ENCODE measurements at places on chromosomes 2 and 18.

DNA sequence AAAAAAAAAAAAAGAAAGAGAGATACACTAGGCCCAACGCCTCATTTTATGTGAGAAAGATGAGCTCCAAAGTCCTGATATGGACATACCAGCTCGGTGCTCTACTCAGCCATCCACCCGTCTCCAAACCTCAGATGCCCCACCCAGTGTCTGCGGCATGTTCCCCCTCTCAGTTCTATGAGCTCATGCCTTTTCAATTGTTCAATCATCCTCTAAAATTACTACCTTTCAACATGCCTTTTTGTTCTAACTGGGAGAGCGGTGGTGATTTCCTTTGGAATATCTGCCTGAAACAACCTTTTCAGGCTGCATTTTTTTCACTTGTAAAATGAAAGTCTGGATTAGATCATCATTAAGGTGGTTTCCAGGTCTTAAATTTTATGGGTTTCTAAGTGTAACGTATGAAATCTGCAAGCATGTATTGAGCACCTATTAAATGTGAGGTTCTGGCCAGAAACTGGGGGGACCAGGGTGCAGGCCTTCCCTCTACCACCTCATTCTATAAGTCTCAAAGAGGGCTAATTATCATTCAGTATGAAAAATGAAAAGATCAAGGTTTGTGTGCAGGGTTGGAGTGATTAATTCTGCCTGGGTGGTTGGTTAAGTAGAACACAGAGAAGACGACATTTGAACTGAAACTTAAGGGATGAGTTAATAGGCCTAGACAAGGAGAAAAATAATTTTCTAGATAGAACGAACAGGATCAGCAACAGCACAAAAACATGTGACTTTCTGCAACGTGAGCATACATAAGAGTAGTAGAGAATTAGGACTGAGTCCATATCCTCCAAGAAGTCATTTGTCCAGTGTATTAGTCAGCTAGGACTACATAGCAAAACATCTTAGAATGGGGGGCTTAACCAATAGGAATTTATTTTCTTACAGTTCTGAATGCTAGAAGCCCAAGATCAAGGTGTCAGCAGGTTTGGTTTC lies 87.4 kb upstream of the GLS start:
- no peak for DNase-seq

- DNase-seq: no peak
These were observed 115.2 kb downstream of the DIS3L2 start for GRCh38 chr2:232076736-232077135.

DNA sequence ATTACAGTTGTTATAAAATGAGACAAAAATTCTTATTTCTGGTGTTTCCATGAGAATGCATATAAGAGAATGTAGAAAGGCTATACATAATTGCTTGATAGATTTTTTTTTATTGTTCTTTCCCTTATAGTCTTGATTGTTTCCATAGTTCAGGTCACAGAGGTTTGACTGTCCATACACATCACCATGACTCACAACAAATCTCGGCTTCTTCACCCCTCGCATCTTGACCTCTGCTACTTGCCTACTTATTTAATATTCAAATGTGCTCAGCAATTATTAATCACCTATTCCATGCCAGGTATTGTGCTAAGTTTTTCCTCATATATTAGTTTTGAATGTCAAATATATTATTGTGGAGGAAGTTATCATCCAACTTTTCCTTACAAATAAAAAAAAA lies 789.6 kb downstream of the RNF144A start:
- no peak for DNase-seq

- DNase-seq: no peak
These were observed 64.0 kb downstream of the CHST9 start for GRCh38 chr18:27121108-27121507.

DNA sequence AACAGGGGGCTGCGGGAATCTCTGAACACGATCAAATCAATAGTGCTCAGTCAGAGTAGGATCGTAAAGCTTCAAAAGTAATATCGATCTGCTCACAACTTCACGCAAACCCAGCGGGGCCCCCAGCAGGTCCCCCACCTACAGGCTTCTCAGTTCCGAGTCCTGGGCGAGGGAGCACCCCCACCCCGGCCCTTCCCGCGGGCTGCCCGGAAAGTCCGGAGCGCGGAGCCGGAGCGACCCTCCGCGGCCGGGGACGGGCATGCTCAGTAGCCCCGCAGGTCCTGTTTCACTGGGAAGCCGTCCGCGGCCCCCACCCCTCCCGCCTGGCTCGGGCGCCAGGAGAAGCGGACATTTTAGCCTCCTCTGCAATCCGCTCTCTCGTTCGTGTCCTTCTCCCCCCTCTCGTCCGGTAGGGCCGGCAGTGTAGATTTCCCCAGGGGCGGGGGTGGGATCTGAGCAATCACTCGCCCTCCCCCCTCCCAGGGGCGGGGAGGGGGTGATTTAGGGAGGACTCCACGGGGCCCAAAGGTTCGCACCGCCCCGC lies 3.3 kb upstream of the SPRED2 start:
- DNase-seq: peak; percentile 95

DNA sequence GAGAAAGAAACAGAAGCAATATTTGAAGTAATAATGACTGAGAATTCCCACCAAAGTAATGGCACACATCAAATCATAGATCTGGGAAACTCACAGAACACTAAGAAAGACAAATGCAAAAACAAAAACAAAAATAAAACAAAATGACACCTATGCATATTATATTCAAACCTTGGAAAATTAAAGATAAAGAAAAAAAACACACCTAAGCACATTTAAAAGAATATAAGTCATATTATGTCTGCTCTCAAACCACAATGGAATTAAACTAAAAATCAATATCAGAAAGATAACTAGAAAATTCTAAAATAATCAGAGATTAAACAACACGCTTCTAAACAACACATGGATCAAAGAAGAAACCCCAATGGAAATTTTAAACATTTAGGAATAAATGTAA lies 59.7 kb upstream of the GALNT5 start:
- no peak for DNase-seq

GRCh38 chr2:9377461-9378097 lies 45.7 kb downstream of the ITGB1BP1 start:
- no peak for DNase-seq

DNA sequence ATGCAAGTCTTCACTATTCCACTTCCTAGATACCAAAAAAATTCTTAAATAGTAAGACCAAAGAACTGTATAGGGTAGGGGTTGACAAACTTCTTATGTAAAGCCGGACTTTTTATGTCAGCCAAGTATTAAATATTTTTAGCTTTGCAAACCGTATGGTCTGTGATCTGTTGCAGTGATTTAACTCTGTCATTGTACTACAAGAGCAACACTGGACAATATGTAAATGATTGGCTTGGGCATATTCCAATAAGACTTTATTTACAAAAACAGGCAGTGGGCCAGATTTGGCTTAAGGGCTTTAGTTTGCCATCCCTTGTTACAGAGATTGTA lies 48.0 kb downstream of the MGAT5 start:
- no peak for DNase-seq

DNA sequence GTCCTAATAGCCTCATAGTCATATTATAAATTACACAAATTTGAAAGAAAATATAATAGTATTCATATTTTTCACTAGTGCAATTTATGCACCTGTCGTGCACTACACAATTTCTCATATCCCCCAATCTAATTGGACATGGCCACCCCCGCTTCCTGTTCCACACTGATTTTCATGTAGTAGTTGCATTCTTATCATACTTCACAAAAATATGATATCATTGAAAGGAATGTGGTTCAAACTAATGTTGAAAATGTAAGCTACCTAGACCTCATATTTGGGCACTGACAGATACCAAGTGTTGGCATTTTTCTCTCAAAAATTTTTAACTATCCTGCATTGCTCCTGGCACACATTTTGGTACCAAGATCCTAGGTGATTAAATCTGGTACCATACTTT lies 985.5 kb upstream of the POU3F3 start:
- DNase-seq: no peak
